T-helper 1 cell (primary cell): ENCODE measurements at places on chromosomes 12 and 14.

DNA sequence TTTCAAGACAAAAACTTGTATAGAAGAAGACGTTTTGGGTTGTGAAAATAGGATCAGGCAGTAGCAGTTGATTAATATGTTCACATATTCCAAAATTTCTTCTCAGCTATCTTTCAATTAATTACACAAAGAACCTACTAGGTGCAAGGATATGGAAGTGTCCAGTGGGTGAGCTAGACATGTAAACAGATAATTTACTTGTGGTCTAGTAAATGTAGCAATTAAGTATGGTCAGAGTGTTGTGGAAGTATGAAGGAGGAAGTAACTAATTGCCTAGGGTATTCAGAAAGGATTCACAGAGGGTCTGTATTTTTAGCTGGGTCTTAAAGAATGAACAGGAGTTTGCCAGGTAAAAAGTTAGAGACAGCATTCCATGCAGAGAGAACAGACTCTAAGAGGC, 5.9 kb downstream of the GOLGA5 start:
- no peak for DNase-seq

GRCh38 chr12:645563-646071, 17.6 kb downstream of the NINJ2 start:
- no peak for DNase-seq

- no peak for DNase-seq
These were observed 17.2 kb downstream of the NOXRED1 start for GRCh38 chr14:77406086-77406485.

- no peak for DNase-seq
These were observed 69.9 kb downstream of the PPM1H start for GRCh38 chr12:62865065-62865464.

GRCh38 chr12:119068129-119068856, 87.0 kb downstream of the SRRM4 start:
- no peak for DNase-seq

DNA sequence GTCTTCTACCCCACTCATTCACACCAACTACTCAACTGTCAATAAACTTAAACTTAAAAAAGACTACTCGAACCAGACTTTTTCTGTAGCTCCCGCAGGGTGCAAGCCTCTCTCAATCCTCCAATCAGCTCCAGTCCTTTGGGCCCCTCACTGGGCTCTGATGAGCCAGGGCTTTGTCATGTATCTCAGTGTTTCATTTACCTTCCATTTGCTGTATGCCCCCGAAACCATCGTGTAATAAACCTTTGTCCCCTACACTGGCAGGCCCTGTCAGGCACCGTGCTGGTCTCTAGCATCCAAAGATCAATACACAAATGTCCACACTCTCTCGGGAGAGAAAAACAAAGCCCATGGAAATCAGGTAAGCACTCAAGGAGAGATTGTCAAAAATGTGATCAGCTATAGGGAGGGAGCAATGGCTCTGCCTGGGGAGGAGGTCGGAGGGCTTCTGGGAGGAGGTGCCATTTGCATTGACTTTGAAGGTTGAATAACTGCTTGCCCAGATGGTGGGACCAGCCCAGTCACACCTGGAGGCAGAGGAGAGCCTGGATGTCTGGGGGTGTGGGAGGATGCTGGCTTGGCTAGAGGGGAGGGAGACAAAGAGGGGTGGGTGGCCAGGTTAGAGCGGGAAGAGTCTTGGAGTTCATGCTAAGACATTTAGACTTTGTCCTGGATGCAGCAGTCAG, 42.1 kb upstream of the DICER1 start:
- DNase-seq: no peak

DNA sequence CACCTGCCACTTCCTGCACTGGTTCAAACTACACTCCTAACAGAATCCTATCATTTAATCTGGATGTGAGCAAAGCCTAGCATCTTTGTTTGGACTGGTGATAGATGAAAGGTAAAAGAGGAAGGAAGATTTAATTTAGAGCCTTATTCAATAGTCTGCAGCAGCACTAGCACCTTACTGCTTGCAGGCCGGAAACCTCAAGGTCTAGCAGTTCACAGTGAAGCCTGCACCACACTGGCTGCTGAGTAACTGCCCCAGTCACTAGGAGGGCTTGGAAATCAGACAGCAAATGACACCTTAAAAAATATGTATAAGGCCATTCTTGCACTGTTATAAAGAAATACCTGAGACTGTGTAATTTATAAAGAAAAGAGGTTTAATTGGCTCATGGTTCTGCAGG, 358.0 kb downstream of the DAD1 start:
- DNase-seq: no peak
